Glutamatergic neuron (in vitro differentiated cells): ENCODE measurements at places on chromosomes 12 and 14.

GRCh38 chr12:43736927-43737440, 21.6 kb downstream of the PUS7L start:
- no peak for DNase-seq

- DNase-seq = no peak
Measured at GRCh38 chr12:113242560-113242959, 21.3 kb downstream of the TPCN1 start.

DNA sequence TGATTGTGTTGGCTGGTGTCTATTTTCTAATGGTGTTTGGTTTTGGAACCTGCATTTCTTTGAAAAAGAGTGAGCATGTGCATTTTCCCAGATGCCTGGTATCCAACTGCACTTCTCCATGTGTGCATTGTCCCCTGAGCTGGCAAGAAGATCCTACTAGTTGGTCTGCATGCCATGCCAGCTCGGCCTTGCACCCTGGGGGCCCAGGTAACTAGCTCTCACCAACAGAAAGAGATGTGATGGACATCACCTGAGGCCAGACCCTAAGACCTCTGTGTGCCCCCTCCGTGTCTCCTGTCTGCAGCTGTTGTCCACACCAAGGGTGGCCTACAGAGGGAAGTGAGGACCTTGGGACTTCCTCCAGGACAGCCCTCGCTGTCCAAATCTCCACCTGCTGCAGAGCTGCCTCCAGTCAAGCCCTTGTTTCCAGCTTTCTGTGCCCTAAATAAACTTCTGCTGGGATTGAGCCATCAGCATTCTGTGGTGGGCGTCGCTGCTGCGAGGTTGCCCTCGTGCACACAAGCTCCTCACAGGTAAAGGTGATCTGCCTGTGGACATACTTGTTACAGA, 30.1 kb upstream of the GPR132 start:
- no peak for DNase-seq

DNA sequence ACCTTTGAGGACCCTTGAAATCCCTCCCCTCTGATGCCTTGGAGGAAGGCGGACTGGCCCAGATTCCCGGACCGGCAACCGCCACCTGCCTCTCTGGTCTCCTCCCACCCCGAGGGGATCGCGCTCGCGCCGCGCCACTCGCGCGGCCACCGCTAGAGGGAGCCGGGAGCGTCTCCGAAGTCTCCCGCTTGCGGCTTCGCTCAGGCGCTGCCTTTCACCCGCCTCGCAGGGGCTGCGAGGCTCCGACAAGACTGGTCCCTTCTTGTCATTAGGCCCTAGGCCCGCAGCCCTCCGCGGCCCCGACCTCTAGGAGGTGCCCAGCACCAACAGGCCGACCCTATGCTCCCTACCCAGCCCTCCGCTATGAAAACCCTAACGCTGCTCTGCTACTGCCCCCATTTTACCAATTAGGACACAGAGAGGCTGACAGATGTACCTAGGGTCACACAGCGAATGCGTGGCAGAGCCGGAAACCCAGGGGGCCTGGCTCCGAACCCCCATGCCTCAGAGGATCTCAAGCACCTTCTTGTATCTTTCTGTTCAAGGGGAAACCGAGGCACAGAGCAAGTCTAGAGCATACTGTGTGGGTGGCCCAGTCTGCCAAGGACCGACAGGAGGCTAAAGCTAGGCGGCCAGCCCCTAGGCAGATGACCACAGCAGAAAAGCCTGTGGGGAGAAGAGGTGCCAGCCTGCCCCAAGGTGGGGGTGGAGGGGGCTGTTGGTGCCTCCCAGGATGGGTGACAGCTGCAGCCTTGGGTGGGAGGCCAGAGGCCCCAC, 21.4 kb upstream of the VSX2 start:
- peak; percentile 91 for DNase-seq

DNA sequence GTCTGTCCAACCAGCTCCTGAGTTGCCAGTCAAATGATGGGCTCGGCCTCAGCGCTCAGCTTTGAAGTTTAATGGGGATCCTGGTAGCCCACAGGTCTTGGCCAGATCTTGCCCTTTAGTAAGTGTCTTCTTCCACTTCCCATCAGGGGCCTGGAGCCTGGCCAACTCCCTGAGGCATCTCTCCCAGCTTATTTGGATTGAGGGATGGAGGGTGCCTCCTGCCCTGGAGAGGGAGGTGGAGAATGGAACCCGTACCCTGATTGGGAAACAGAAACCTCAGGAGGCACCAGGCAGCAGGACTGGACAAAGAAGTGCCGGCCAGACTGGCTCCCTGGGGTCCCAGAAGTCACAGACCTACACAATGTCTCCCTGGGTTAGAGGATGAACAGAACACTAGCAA, 40.5 kb upstream of the LTBP2 start:
- DNase-seq = no peak

DNA sequence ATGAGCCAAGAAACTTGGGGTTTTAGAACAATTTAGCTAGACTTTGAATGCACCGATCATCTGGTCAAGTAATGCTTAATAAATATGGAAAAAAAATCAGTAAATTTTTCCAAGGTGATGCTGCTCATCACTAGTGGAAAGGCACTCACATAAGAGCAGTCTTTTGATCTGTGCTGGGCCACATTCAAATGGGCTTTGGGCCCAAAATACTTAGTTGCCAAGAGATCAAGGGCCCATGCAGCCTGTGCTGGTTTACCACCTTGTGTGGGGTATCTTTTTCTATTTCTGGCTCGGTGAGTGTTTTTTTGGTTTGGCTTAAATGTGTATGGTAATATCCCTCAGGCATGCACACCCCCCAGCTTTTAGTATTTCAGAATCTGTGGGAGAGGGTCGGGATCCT, 943.2 kb downstream of the TMTC2 start:
- DNase-seq = no peak

DNA sequence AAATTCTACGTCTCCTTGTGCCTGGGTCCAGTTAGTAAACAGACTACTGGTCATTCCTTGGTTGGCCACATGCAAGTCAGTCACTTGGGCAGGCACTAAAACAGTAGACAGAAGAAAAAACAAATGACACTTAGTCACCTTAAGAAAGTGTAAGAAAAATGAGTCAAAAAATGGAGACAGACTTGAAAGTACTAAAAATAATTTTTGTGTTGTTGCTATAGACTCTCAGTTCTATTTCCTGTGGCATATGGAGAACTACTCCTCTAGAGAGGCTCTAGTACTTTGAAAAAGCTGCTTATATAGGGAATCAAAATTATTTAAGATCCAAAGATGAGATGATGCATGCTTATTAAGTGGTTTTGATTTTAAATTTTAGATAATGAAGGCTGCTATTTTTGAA, 56.0 kb downstream of the PTPRB start:
- no peak for DNase-seq

- DNase-seq = no peak
Measured at GRCh38 chr14:102445641-102446040, 63.9 kb downstream of the ANKRD9 start.

DNA sequence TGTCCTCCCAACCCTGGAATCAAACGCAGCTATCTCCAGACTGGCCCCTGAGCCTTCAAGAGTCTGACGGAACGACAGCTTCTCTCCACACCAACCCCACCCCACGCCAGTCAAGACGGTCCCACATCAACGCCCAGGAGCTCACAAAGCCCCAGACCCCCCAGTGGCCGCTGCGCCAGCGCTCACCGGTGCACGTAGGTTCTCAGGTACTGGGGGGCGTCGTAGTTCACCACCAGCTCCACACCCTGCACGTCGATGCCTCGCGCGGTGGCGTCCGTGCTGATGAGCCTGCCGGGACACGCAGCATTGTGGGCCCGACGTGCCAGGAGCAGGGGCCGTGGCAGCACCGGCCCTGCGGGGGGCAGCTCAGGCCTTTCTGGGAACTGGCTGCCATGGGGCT, 4.2 kb downstream of the DDX51 start:
- DNase-seq = no peak

DNA sequence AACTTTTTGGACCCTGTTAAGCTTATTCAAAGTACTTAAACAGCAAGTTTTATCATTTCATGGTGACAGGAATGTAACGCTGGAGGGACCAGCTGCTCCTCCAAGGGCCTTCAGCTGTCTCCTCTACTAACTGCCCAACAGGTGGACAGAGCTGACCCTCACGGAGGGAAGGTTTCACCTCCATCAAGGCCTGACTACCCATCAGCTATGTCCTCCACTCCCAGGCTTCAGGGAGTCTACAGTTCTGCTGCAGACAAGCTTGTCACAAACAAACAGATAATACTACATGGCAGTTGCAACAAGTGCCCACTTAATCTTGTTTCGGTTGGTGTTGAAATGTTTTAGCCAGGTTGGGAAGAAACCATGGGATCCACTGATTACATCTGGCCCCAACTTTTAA, 175.1 kb downstream of the TTC7B start:
- no peak for DNase-seq

DNA sequence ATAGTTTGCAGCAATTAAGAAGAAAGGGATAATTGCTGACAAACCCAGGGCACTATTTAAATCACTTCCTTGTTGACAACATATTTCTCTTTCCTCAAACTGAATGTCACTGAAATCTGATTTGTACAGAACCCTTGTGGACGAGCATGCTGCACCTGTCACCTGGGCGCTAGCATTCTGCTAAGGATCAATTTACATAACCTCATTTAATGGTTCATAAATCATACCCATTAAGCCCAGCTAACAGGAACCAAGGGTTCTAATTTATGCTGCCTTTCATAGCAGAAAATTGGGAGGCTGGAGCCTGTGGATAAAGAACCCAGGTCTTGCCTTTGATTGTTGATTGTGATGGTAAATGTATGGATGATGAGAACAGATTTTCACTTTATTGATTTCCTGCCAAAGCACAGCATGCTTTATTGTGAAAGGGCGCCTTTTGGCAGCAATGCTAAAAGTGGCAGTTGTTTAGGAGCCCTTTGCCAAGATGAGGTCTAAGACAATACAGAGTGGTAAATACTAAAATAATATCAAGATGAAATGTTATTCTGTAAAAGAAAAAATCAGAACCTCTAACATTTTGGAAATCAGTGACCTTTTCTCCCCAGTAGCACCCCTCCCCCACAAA, 95.4 kb downstream of the NKX2-1 start:
- DNase-seq = no peak

GRCh38 chr12:90199006-90199405, 490.4 kb upstream of the ATP2B1 start:
- no peak for DNase-seq

DNA sequence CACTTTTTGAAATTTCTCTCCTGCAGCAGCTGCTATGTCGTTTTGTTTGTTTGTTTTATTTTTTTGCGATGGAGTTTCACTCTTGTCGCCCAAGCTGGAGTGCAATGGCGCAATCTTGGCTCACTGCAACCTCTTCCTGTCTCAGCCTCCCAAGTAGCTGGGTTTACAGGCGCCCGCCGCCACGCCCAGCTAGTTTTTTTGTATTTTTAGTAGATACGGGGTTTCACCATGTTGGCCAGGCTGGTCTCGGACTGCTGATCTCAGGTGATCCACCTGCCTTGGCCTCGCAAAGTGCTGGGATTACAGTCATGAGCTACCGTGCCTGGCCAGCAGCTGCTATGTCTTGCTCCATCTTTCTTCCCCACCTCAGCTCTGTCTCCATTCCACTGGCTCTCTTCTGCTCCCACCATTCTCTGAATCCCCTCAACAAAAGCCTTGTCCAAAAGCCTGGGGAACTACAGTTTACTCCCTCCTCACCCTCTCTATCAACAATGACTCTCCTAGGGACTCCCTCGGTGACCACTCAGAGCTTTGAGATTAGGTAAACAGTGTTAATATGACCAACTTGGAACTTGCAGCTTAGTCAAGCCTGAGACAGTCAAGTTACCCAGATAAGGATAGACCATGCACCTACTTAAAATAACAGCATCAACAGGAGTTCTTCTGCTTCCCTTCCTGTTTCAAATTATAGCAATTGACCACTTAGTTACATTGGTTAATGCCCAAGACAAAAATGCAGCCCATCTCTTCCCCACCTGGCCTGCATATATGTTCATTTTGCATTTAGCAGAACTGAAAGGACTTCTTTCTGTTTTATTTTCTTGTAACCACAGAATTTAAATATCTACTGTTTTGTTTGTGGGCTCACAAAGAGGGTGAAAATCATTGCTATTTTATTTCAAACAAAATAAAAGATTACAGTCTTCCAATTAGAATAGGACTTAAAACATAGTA, 189.0 kb upstream of the AMIGO2 start:
- no peak for DNase-seq

DNA sequence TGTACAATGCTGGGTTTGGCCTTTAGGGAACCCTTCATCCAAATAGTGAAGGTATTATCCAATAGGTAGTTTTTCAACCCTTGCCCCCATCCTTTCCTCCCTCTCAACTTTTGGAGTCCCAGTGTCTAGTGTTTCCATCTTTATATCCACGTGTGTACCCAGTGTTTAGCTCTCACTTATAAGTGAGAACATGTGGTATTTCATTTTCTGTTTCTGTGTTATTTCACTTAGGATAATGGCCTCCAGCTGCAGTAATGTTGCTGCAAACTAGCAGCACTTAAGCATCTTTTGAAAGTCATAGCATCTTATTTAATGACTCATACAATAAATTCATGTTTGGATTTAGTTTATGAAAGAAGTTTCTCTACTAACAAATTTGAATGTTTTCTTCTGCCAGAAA, 442.5 kb downstream of the NELL2 start:
- DNase-seq = no peak

GRCh38 chr12:22172501-22172900, 126.5 kb downstream of the CMAS start:
- DNase-seq = no peak

DNA sequence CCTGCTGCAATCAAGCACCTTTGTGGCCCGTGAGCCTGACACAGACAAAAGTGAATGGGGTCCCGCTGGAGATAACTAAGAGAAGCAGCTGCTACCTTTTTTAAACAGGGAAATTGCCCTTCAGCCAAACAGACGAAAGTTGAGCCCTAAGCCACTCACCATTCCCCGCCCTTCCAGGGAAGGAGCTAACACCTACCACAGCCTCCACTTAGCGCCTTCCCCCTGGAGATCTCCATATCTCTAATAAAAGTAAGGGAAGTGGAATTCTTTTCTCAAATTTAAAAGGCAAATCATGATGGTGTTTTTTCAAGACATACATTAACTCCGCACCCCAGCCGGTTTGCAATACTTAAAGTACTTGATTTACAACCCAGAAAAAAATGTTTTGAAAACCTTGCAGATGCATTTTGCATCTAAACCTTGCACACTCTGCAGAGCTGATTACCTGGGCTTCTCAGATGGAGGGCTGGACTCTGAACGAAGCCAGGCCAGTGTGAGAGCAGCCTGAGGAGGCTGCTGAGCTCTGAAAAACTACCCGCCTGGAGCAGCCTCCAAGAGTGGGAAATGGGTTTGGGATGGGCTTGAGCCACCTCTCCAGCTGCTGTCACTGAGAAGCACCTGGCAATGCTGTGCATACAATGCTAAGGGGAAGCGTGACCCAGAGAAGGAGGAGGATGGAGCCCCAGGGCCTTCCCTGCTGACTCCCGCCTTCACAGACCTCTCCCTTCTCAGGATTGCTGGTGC, 10.0 kb downstream of the NUAK1 start:
- DNase-seq = no peak

DNA sequence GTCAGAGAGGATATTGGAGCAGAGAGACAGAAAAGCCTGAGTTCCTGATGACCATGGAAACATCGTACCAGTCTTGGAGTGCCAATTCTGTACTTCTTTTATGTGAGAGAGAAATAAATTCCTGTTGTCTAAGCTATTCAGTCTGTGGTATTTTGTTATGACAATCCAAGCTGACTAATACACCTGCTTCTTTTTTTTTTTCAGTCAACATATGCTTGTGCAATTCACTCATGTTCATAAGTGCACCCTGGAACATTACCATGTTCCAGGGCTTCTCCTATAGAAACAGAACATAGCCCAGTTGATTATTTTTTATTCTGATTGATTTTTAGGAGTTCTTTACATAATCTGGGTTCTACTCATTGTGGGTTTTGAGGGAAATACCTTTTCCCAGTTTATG, 1.7 kb upstream of the CHPT1 start:
- DNase-seq = no peak

- no peak for DNase-seq
Measured at GRCh38 chr14:22047115-22047514, 373.5 kb upstream of the OR4E1 start.
